ENCODE measurements at places on chromosomes 11 and 22.

DNA sequence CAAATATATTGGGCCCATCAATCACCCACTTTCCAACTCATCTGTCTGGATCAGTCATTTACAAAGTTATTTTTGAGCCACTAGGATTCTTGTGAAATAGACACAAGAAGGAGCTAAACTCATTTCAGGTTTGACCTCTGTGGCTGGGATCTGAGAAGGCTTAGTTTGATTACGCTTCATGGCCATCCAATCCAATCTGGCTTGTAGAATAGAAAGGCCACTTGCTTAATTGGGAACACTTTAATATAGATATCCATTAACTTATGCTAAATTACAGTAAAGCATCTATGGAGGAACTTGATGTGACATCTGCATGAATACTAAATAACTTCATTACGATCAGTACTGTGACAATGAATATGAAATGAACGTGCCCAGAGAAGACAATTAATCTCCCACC lies 284.2 kb downstream of the ST3GAL4 start:
- DNase-seq: no peak

DNA sequence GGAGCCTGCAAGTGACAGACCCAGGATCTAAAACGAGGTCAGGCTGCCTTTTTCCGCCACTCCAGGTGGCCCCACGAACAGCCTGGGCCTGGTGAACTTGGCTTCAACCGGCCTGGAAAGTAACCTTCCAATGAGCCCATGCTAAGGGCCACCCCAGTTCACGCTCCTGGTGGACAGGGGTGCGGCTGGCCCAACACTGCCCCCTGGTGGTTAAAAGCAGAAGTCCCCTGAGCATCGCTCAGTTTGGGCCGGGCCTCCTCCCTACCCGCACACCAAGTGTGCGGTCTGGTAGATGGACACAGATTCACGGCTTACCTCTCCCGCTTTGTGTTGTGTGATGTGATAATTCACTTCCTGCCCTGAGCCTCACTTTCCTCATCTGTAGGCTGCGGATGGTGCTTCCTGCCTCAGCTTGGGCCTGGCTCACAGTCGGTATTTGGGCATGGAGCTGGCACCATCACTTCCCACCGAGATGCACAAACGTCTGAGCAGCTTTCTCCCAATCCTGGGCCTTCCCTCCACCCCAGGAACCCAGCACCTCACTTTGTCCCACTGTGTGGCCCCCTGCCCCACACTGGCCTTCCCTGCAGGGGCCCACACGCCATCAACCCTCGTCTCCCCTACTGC lies 13.7 kb upstream of the SEC14L3 start:
- DNase-seq: no peak

GRCh38 chr11:9263840-9264315 lies 1.3 kb downstream of the DENND5A start:
- DNase-seq: no peak

DNA sequence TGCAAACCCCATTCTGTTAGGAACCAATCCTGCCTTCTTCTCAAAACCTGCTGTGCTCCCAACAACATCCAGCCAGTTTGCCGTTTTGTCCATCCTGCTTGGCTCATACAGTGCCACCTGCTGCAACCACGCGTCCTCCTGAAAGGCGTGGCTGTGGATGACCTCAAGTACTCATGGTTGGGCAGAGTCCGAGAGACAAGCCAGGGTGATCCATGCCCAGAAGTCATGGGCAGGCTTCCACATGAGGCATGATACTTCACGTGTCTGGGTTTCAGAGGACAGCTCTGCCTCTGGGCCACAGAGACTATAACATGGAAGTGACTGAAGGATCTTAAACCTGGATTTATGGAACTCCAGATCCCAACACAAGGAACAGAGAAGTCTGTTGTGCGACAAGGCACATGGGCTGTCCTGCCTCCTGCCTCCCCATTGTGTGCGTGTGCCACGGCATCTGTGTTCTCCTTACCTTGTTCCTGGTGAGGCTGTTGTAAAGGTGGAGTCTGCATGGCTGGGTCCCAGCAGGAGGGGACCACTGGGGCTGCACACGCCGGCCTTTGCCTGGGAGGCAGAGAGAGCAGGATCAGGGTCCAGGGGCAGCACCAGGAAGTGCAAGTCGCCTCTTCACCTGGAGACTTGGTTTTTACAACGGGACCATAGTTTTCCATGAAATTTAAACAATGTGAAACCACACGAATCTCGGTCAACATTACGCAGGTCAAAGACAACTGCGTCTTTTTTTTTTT lies 15.4 kb downstream of the CARS1 start:
- DNase-seq: no peak

GRCh38 chr22:28247136-28247535 lies 328.1 kb upstream of the PITPNB start:
- no peak for DNase-seq

DNA sequence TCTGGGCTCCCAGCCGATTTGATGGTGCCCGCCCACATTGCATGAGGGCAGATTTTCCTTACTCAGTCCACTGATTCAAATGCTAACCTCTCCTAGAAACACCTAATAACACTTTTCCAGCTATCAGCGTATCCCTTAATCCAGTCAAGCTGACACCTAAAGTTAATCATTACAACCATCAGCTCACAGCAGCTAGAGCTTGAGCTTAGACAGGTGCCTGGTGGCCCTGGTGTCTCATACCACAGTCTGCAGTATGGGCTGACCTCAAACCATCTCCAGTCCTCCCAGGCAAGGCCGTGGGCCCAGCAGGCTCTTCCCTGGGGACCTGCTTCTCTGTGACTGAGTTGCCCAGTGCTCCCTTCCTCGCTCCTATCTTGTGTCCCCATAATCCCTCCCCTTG lies 174.4 kb upstream of the NECTIN1 start:
- no peak for DNase-seq

Measured in esophagus squamous epithelium (tissue), 5 donors.